ENCODE measurements at places on chromosomes 4 and X.
A peak's percentile ranks its signal among the peaks of the same experiment; 100 is the strongest.

GRCh38 chrX:72685018-72685417 lies 29.1 kb downstream of the PHKA1 start:
- DNase-seq, result no peak

- no peak for DNase-seq
These were observed 86.1 kb downstream of the ADGRG4 start for GRCh38 chrX:136386826-136387225.

- no peak for DNase-seq
These were observed 16.3 kb upstream of the LRAT start for GRCh38 chr4:154727540-154727939.

- no peak for DNase-seq
These were observed 436.0 kb downstream of the ARHGAP24 start for GRCh38 chr4:85910985-85911384.

DNA sequence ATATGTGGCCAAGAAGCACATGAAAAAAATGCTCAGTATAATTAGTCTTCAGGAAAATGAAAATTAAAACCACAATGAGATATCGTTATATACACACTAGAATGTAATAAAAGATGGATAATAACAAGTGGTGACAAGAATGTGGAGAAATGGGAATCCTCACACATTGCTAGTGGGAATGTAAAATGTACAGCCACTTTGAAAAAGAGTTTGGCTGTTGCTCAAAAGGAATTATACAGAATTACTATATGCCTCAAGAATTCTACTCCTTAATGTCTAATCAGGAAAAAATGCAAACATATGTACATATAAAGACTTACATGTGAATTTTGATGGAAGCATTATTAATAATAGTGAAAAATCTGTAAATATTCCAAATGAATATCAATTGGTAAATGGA lies 102.2 kb downstream of the SPCS3 start:
- no peak for DNase-seq

- no peak for DNase-seq
These were observed 218.2 kb upstream of the NEIL3 start for GRCh38 chr4:177091515-177091914.

DNA sequence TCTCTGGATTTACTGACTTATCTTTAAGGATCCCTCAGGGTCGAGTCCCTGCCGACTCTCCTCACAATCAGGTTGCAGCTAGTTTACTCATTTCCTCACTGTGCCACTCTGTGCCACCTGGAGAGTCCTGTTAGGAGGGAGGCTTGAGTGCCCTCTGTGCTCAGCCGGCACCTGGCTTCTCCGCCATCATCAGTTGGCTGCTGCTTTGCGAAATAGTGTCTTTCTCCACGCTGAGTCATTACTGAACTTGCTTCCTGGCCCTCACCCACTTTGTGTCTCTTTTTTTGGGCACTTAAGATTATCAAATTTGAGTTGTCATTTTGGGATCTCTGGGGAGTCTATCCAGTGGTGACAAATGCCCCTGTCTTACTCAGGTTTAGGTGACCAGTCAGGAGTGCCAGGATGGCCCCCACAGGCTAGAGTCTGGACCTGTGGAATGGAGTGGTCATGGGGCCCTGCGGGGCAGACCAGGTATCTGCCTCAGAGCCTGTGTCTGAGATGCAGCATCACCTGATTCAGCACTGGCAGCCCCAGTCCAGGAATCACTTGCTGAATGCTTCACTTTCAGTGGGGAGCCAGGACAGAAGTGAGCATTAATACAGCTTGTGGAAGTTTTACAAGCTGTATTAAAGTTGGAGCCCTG lies 37.7 kb downstream of the JADE1 start:
- no peak for DNase-seq

DNA sequence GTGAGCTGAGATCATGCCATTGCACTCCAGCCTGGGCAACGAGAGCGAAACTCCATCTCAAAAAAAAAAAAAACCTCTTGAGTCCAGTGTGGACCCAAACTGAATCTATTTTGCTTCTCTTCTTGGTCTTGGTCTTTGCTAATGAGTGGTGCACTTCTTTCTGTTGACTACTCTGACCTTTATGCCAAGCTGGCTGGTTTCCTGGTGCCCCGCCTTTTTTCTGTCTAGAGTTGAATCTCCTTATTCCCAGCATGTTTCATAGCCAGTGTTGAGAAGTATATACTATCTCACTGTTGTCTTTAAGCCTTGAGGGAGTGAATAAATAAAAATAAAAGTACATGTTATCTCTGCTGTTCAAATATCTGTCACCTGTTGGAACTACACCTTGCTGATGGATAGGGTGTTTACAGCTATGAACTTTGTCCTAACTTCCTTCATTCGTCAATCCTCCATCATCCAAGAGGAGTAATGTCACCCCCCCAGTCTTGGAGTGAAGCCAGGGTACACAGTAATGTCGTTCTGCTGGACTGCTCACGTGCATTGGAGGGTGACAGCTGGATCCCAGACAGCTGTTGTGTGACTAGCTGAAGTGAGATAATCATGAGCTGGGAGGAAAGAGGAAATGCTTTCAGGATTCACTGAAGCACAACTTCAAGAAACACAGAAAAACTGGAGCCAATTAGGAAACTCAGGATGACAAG lies 99.3 kb upstream of the PRKG2 start:
- DNase-seq, result no peak

GRCh38 chr4:100696531-100696930 lies 178.7 kb upstream of the EMCN start:
- DNase-seq, result no peak

DNA sequence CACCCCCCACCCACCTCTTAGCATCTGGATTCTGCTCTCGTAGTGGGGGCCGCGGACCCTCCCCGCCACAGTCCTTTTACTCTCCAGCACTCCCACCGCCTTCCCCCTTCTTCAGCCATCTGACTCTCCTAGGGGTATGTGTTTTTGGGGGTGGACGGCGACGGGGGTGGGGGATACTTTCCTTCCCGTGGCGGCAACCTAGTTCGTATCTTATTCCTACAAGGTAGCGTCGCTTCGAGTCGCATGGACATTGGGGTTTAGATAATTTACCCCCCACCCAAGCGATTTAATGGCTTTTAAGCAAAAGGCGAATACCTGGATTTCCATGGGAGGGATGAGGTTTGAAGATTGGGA lies 1.3 kb upstream of the BCORL1 start:
- no peak for DNase-seq

GRCh38 chr4:140856621-140857062 lies 100.5 kb upstream of the TBC1D9 start:
- no peak for DNase-seq

- no peak for DNase-seq
These were observed 12.8 kb upstream of the ABCG2 start for GRCh38 chr4:88171206-88171605.

GRCh38 chr4:110920990-110921389 lies 298.1 kb upstream of the PITX2 start:
- no peak for DNase-seq

DNA sequence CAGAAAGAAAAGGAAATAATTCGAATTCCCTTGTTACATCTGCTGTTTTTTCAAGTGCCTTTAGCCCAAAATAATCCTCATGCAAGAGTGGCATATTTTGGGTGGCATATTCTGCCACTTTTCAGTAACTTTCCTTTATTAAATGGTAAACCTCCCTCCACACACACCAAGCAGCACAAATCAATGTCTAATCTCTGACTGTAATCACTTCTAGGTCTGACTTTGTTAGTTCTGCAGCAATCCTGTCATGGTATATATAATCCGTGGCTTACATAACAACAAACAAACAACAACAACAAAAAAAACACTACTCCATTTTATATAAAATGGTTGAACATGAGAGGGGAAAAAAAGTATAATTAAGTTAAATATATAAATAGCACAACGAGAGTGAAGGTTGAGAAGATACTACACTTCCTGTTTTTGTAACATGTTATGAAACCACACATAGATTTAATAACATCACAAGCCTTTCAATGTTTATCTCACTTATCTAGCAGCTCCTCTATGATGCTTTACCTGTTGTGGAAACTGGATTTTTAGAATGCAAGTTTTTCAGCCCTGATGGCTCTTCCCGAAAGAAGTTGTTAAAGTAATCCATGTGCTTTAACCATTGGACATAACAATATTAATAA lies 715.4 kb downstream of the GRXCR1 start:
- DNase-seq, result no peak

- peak; percentile 25 for DNase-seq
These were observed 41.5 kb upstream of the CYP4V2 start for GRCh38 chr4:186149872-186150271.

GRCh38 chr4:102036619-102037376 lies 246.3 kb downstream of the BANK1 start:
- no peak for DNase-seq

DNA sequence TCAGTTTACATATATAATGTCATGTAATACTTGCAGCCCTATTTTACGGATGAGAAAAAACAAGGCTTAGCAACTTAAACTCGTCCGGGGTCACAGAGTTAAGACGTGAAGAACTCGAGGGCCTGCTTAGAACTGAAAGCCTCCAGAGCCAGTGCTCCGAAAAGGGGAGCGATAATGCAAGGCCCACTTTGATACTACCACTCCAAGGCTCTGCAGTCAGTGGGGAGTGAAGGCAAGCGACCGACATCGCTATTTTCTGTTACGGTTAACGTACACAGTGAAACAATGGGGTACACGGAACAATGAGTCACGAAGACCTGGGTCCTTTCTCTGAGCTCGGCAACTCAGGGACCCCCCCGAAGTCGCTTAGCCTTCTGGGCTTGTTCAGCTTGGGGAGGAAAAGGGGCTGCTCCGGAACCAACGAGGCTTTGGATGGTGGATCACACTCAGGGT lies 965 bp downstream of the PPA2 start:
- DNase-seq, result no peak

- no peak for DNase-seq
These were observed 8.0 kb downstream of the FAM241A start for GRCh38 chr4:112153211-112153791.

DNA sequence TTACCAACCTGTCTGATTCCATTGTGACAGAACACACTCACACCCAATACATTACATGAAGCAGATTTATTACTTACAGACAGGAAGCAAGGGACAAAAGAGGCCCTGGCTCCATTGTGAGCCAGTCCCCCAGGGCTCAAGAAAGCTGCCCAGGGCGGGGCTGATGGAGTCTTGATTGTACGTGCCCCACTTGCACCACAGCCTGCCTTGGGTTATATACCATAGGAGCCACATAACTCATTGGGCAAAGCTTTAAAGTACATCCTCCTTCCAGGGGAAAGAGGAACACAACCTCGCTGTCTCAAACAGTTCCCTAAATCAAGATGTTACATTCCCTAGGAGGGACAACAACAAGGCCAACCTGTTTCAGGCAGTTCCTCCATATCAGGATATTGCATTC lies 3.4 kb upstream of the ZRSR2 start:
- DNase-seq, result no peak

DNA sequence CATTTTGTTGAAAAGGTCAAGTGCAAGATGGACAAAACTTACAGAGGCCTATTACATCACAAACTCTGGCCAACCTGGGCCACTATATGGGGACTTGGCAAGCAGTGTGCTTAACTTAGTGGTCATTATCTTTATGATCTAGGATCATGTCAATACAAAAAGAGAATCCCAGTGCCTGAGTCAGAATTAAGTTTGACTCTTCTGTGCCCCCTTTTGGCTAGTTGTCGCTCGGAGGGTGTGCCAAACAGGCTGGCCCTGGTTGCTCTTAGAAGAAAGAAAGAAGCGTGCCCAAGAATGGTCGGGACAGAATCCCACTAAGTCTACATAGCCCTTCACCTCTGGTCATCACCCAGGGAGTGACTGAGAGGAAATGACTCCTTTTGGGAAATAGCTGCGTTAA lies 100.1 kb downstream of the EIF4E start:
- peak; percentile 19 for DNase-seq

- DNase-seq, result no peak
These were observed 12.9 kb downstream of the UTP3 start for GRCh38 chr4:70701271-70701670.

DNA sequence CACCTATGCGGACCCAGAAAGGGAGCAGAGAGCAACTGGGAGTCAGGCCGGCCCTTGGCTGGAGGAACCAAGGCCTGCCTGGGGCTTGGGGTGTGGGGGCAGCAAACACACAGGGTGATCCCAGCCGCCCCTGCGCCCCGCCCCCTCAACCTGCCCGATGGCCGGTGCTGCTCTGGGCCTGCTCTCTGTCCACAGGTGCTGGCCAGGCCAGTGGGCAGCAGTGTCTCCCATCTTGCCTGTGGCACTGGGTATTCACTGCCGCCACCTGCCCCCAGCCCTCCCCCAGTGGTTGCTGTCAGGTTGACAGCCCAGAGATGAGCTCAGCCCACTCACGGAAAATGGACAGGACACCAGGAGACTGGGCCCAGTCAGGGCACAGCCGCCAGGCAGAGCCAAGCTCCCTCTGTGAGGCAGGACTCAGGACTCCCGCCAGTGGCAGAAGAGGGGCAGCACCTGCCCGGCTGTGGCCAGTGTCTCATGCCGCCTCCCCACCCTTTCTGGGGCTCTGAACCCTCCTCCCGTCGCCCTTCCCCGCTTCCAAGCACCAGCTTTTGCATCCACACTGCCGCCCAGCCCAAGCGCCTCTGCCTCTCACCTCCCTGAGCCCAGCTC lies 4.7 kb downstream of the NKX1-1 start:
- no peak for DNase-seq

DNA sequence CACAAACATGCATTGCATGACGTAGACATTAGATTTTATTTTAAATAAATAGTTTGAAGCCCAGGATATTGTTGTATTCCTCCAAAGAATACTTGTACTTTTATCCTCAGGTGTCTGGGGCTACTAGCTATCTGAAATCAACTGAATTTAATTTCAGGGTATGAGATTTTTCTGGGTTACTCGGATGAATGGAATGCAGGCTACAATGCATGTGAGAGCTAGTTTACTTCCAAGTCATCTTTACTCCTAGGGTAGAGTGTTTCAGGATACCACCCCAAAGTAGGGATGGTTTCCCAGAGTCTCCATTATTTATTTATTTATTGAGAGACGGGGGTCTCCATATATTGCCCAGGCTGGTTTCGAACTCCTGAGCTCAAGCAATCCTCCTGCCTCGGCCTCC lies 66.4 kb downstream of the HPRT1 start:
- no peak for DNase-seq

- DNase-seq, result no peak
These were observed 41.4 kb downstream of the JADE3 start for GRCh38 chrX:46953597-46953996.

- DNase-seq, result no peak
These were observed 51.4 kb upstream of the EMCN start for GRCh38 chr4:100569196-100569595.

DNA sequence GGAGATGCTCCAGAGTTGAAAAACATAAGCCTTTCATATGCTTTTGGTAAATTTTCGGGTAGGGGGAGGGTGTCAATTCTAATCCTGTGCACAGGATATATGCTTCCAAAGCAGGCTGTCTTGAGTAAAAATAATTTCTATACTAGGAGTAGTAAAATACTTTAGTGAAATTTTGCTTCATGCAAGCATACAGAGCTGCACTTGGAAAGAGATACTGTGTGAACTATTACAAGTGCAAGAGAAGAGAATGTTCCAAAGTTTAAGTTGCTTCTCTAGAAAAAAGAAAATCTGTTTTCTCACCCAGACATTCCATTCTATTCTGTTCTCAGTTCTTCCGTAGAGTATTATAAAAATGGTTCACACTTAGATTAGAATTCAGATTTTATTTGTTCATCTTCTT lies 324.6 kb upstream of the AADAT start:
- no peak for DNase-seq

GRCh38 chr4:137390707-137391106 lies 141.6 kb downstream of the PCDH18 start:
- DNase-seq, result no peak

Data from activated T-cell treated with anti-CD3 and anti-CD28 coated beads, Interleukin-2, amount 50 U/mL, for 72 hours (primary cell).